ENCODE measurements at places on chromosomes 4 and X. TPM values are rescaled to one million over a fixed set of nuclear protein-coding genes. Genes with fewer than 3 reads are reported as not detected.

DNA sequence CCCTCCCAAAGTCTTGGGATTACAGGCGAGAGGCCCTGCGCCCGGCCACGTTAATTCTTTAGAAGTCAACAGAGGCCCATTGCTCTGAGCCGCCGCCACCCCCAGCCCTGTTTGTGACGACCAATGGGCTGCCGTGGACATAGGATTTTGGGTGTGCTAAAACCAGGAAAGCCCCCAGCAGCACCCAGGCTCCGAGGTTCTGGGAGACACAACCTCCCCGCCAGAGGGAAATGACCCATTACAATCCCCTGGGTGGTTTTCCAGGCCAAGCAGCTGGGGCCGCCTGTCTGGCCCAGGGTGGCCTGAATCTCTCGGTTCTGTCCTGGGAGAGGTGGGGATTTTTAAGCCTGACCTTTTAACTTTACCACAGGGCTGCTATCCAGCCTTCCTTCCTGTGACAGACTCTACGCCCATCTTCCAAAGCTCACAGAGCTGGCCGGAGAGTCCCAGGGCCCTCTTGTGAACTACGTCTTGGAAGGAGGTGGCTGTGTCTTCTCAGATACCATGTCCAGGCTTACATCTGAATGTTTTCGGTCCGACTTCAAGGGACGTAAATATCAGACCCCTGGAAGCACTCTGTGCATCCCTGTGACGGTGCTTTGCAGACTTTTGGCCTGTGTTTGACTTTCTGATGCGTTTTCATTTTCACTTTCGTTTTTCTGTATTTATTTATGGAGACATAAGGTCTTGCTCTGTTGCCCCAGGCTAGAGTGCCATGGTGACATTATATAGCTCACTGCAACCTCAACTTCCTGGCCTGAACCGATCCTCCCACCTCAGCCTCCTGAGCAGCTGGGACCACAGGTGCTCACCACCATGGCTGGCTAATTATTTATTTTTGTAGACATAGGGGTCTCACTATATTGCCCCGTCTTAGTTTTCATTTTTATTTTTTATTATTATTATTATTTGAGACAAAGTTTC is 36.0 kb downstream of the P2RY8 start:
- DNase-seq: no peak

DNA sequence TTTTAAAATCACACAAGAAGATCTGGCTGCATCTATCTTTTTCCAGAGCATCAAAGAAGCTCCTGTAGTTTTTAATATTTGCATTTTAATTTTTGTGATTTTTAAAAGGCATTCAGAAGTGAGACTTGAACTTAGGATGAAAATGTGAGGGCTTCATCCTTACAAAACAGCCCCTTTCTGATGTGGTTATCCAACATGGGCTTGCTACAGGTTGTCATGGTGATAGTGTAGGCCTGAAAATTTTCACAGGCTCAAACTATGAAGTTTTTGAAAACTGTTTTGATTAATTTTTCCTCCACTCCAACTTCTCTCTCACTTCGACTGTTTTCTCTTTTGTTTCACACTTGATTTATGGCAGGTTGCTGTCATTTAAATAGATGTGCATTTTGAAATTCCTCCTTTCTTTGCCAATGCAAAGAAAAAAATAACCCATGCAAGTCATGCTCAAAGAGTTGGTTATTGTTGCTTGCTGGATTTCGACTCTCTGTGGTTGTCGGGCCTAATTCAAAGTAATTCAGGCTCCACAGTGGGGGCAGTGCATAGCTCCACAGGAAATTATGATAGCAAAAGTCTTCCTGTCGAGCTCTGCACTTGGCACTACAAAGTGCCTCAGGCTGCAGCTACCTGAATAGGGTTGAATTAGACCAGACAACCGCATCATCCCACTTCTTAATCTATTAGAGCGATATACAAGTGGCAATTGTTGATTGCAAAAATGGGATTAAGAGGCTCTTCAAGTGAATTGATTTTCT is 201.0 kb upstream of the GPR101 start:
- DNase-seq: no peak

PARM1 gene
- 9.1 TPM for total RNA-seq

DNA sequence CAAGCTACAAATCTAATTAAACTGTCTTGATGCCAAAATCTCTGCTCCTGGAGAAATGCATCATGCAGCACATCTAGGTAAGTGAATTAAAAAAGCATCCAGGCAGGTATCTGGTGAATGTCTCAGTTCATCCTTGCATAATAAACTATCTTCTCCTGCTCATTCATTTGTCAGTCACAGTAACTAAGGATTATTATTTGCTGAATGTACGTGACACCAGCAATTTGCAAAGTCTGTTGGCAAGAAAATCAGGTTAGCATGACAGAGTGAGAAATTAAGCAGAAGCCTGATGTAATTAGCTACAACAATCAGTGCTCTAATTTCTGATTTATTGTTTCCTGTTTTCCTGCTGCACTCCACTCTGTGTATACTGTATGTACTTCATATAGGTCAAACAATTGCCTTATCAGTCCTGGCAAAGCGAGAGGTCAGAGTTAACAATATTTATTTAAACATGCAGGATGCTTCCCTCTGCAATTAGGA is 213.6 kb downstream of the FBXO8 start:
- DNase-seq: no peak

PPEF1 gene
- total RNA-seq: not detected

DNA sequence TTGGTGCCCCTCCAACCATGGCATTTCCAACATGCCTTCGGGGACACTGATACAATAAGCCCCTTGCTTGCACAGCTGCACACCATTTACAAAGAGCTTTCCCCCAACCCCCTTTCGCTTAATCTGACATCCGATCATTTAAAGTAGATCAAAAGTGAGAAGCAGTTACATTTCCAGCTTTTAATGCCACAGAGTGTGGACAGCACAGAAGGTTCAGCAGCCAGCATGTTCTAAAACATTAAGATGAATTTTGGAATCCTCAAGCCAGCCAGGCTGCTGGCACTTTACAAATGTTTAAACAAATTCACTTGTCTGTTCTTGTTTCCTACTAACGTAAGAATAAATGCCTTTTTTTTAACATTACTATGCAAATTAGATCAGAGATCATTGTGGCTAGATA is 284.4 kb upstream of the LDB2 start:
- DNase-seq: no peak

GRCh38 chr4:23212558-23212957 is 519.8 kb downstream of the GBA3 start:
- DNase-seq: no peak

- no peak for DNase-seq
Observed at GRCh38 chr4:77092975-77093374, 17.2 kb upstream of the CCNI start.

GRCh38 chr4:153963216-153963615 is 174.3 kb upstream of the SFRP2 start:
- DNase-seq: no peak

ADRA2C gene
- total RNA-seq: 4.8 TPM

- DNase-seq: peak; percentile 75
Observed at GRCh38 chrX:129522184-129523078, 859 bp downstream of the SMARCA1 start.

MSX1 gene
- total RNA-seq: 7.5 TPM
